ENCODE measurements at places on chromosomes 4 and X. TPM values are rescaled to one million over a fixed set of nuclear protein-coding genes. Genes with fewer than 3 reads are reported as not detected.

The GAGE12F gene
- not detected for polyA plus RNA-seq

The SLC10A4 gene
- polyA plus RNA-seq, result 0.13 TPM

The KLF8 gene
- 1.5 TPM for polyA plus RNA-seq

The WNK3 gene
- polyA plus RNA-seq, result under 0.01 TPM

The ASB5 gene
- 0.28 TPM for polyA plus RNA-seq

The POLN gene
- not detected for polyA plus RNA-seq

The TMEM47 gene
- polyA plus RNA-seq, result 109 TPM

The NDNF gene
- polyA plus RNA-seq, result 0.08 TPM

The RPL9 gene
- polyA plus RNA-seq, result 2,360 TPM

The MCUB gene
- polyA plus RNA-seq, result 4.1 TPM

The SATL1 gene
- not detected for polyA plus RNA-seq

DNA sequence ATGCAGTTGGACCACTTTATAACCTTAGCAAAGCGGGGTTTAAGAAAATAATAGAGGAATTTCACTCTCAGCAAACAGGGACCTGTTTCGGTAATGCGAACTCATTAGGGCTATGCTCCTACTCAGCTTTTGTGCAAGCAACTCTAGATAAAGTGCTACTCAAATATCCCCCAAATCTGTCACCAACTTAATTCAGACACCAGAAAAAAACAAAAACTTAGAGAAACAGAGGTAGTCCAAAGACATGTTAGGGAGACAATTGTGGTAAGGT is 123.0 kb downstream of the CAMK2D start:
- DNase-seq, result no peak

DNA sequence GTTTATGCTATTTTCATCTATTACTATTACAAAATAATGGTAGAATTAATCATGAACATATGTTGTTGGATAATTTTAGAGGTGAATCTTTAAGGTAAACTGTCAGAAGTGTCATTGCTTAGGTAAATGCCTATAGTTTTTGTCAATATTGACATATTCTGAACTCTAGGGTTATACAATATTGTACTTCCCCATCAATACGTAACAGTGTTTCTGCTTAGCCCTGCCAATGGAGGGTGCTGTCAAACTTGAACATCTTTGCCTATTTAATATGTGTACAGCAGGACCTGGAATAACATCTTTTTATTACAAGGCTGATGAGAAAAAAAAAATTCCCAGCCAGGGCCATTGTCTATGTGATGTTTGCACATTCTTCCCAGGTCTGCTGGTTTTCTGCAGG is 40.8 kb downstream of the ARHGAP24 start:
- no peak for DNase-seq

GRCh38 chr4:41323179-41323578 is 66.5 kb downstream of the UCHL1 start:
- no peak for DNase-seq

DNA sequence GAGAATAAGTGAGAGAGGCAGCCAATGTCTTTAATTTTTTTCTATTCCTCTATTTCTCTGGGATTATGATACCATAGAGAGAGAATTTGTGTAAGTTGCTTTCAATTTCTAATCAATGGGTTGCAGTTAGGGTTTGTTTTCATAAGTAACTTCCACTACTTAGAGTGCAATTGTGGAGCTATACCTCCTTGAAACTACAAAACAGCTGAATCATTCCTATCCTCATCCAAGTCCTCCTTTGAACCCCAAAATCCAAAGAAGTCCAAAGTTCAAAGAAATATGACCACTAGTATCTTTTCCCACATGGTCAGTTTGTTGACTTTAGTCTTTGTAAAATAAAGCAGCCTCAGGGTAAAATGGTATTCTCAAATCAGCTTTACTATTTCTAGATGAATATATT is 1085.4 kb upstream of the INTU start:
- DNase-seq, result no peak

GRCh38 chr4:10958226-10958856 is 273.8 kb upstream of the CLNK start:
- DNase-seq, result no peak

GRCh38 chrX:150693725-150694574 is 754 bp downstream of the MTMR1 start:
- DNase-seq, result peak; percentile 71

GRCh38 chr4:112316360-112316759 is 19.2 kb downstream of the ALPK1 start:
- no peak for DNase-seq

DNA sequence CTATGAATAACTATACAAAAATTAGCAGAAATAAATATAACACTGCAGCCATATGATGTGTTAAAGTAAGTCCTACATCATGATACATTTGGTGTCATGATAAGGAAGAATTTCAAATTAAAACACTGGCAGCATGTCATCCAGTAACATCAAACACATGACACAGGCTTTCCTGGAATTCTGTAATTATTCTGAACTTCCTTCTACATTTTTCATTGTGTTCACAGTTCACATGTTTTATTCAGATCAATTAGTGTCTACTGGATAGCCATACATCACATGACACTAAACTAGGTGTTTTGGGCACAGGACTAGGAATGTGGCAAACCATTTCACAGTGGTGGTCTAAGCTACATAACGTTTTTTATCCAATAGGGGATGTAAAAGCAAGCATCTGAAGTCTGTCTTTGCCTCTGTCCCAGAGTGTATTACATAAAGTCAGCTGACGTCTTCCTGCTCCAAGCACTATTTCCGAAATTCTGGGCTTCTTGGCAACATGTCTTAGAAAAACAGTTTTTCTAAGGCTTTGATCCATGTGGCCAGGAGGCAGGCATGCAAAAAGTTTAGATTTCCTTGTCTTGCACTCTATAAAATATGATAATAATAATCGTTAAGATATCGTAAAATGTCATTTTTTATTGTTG is 707.9 kb downstream of the CENPC start:
- no peak for DNase-seq

DNA sequence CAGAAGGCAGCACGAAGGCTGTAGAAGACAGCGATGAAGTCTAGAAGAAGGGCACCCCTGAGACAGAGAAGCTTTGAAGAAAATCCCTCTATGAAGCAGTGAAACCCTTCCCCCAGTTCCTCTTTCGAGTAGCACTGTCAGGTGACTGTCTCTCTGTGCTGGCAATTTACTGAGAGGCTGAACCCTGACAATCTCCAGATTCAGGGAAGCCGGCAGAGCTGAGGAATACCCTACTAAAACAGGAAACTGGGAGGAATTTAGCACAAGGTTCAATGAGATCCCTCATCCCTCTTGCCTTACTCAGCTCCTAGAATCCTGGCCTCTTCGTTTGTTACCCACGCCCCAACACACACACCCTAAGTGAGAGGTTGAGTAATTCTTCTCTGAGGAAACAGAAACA is 239.7 kb upstream of the NOCT start:
- no peak for DNase-seq

GRCh38 chr4:7309181-7309580 is 116.8 kb downstream of the SORCS2 start:
- DNase-seq, result no peak

DNA sequence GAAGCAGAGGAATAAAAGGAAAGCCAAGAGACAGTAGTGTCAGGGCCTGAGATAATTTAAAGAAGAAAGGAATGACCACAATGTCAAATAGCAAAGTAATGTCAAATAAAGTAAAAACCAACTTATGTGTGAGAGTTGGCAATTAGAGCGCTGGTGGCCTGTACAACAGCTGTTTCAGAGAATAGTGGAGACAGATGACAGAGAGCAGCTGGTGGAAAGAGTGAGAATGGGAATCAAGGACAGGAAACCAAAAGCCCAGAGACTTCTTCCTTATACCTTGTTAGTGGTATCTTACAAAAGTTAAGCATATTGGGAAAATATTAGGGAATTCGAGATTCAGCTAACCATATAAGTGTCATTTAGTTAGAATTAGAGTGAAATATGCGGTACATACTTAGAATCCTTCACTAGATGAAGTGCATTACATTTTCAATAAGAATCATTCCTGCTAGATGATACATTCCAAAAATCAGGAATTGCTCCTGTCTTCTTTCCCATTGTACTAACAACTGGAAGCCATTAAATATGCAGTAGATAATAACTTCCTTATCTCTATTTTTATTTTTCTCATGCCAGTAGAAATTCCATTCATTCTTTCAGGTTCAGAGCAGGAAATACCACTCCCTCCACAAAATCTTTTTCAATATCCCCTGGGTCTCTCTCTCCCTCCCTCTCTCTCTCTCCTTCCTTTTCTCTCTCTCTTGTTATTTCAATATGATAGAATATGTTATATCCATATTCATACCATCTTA is 525.4 kb downstream of the CENPC start:
- no peak for DNase-seq

- no peak for DNase-seq
These were observed 14.7 kb downstream of the TRIM2 start for GRCh38 chr4:153218961-153219360.

GRCh38 chrX:344371-344901 is 25.8 kb upstream of the GTPBP6 start:
- DNase-seq, result peak; percentile 70

- DNase-seq, result no peak
These were observed at the start of gene CLNK for GRCh38 chr4:10684631-10685030. Gene CLNK, minus strand, starts transcription at chr4:10684768. Its CDS starts 16,899 bp downstream, at chr4:10667869.

DNA sequence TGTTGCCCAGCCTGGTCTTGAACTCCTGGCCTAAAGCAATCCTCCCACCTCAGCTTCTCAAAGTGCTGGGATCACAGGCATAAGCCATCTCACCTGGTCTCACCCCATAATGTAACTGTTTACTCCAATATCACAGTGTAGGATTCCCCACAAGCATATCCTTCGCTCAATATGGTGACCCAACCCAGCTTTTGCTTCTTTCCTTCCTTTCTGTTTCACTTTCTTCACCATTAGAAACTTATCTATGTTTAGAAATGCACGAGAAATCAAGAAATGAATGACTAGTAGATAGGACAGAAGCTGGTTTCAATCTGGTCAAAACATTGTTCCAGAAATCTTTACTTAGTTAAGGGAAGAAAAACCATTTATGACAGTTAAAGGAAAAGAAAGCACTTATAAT is 18.9 kb downstream of the TSPAN5 start:
- no peak for DNase-seq

DNA sequence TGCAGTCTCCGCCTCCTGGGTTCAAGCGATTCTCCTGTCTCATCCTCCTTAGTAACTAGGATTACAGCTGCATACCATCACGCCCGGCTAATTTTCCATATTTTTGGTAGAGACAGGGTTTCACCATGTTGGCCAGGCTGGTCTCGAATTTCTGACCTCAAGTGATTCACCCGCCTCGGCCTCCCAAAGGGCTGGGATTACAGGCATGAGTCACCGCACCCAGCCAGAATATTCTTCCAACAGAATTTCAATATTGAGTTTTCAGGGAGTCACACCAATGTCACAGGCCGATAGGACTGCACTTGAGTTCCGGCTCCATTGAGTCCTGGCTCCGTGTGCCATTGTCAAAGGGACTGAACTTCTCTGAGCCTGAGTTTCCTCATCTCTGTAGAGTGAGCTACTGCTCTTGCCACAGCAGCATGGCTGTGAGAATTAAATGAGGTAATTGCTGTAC is 82.9 kb downstream of the CLCN4 start:
- no peak for DNase-seq

- DNase-seq, result no peak
These were observed 108.3 kb upstream of the MID1IP1 start for GRCh38 chrX:38692961-38693360.

- no peak for DNase-seq
These were observed 55.9 kb upstream of the RASSF6 start for GRCh38 chr4:73676136-73676535.

- no peak for DNase-seq
These were observed 1.9 kb upstream of the SEPTIN6 start for GRCh38 chrX:119694601-119695534.

- no peak for DNase-seq
These were observed 175.9 kb downstream of the SLC39A8 start for GRCh38 chr4:102169345-102169744.

GRCh38 chr4:89434364-89434988 is 126.9 kb upstream of the GPRIN3 start:
- DNase-seq, result no peak

DNA sequence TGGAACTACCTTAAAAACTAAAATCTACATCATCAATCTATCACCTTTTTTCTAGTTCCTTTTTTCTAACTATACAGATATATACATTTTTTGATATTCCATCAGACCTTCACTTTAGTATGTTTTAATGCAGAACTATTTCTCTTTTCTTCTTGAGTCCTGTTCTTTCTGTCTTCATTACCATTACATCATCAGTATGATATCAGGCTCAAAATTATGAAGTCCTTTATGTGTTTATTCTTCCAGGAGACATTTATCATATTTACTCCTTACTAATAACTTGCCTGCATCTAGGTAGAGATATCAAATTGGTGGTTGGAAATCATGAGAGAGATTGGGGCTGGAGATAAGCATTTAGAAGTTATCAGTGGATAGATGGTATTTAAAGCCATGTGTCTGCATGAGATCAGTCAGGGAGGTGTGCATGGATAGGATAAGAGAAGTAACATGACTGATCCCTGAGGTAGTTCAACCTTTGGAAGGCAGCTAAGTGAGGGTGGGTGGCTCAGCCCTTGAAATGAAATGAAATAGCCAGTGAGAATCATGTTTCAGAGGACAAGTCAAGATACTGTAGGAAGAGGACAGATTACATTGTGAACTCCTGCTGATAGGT is 43.1 kb downstream of the MRPL1 start:
- no peak for DNase-seq

- DNase-seq, result no peak
These were observed 13.3 kb upstream of the TMEM271 start for GRCh38 chr4:589219-589963.

GRCh38 chrX:48591255-48591791 is 6.0 kb upstream of the WDR13 start:
- no peak for DNase-seq

DNA sequence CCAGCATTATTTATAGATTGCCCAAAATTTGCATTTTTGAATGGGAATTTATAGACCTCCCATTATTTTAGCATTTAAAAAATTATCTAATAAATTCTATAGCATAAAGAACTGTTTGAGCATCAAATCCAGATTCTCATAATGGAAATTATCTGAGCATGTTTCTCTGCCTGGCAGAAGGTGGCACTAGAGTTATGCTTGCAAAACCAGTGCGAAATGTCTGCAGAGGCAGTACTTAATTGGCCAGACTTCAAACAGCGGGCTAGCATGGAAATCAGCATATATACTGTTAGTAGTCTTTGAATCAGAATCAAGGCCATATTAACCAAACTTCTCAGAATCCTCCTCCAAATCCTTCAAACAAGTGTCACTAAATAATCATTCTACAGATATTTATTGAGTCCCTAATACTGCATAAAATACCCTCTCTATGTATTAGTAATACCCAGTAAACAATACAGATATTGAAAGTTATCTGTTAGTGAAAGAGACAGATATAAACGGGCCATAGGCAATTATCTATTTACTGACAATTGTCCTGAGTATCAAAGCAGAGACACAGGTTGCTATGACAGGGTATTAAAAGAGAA is 78.7 kb upstream of the DCLK2 start:
- DNase-seq, result no peak

GRCh38 chr4:41542526-41543275 is 4.7 kb downstream of the LIMCH1 start:
- no peak for DNase-seq

DNA sequence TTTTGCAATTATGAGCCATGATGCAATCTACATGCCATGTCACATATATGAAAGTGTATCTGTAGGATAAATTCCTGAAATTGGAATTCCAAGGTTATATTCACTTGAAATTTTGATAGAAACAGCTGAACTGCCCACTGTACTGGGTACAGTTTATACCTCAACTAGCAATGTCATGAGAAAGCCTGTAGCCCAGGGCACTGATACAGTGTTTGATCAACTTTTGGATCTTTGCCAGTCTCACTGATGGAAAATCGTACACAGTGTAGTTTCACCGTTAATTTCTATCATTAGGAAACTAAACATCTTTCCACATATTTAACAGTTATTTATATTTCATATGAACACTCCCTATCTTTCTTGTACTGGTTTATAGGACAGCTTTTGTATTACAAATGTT is 34.2 kb downstream of the TAPT1 start:
- no peak for DNase-seq
